GM20000 (cell line): ENCODE measurements at places on chromosomes 13 and 19.
A peak's percentile ranks its signal among the peaks of the same experiment; 100 is the strongest.

DNA sequence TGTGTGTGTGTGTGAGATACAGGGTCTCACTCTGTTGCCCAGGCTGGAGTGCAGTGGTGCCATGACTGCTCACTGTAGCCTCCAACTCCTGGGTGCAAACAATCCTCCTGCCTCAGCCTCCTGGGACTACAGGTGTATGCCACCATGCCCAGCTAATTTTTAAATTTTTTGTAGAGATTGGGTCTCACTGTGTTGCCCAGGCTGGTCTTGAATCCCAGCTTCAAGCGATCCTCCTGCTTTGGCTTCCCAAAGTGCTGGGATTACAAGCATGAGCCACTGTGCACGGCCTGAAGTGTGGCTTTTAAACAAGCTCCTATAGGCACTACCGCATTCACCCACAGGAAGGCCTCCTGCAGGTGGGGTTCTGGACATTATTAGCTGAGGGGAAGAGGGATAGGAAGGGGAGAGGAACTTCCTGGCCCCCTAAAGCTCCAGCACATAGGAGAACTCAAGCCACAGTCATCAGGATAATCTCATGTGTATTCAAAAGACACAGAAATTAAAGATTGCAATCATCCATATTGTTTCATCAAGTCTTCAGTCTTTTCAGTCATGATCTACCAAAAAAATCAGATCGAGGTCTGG is 24.8 kb upstream of the SLC46A3 start:
- DNase-seq, result no peak

GRCh38 chr13:92657565-92657964 is 569.0 kb upstream of the GPC6 start:
- DNase-seq, result no peak

DNA sequence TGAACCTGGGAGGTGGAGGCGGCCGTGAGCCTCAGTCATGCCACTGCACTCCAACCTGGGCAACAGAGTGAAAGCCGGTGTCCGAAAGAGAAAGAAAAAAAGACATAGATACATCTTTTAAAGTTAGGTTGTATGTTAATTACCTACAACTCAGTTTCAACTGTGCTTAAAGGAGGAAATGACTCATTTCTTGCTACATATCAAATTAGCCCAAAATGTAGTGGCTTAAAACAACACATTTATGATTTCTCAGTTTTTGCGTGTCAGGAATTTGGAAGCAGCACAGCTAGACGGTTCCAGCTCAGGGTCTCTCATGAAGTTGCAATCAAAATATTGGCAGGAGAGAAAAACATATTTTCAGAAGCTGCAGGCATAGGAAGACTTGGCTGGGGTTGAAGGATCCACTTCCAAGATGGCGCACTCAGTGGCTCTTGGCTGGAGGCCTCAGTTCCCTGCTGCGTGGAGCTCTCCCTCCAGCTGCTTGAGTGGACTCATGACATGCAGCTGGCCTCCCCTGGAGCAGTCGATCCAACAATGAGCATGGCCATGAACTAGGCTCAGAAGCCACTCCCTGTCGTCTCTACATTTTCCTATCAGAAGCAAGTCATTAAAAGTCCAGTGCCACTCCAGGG is 7.1 kb downstream of the LDLR start:
- DNase-seq, result peak; percentile 65

DNA sequence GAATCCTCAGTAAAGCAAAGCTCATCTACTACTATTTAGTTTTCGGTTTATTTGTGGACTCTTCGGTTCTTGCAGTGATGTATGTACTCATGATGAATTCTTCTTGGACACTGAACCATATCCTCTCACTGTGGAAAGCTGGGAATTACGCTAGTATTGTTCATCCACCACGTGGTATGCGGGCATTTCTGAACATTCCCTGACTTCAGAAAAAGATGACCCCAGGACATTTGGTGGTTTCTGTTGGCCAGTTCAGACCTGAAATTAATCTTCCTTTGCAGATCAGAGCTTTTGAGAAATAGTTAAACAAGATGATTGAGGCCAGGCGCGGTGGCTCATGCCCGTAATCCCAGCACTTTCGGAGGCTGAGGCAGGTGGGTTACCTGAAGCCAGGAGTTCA is 25.3 kb upstream of the FBN3 start:
- DNase-seq, result no peak

DNA sequence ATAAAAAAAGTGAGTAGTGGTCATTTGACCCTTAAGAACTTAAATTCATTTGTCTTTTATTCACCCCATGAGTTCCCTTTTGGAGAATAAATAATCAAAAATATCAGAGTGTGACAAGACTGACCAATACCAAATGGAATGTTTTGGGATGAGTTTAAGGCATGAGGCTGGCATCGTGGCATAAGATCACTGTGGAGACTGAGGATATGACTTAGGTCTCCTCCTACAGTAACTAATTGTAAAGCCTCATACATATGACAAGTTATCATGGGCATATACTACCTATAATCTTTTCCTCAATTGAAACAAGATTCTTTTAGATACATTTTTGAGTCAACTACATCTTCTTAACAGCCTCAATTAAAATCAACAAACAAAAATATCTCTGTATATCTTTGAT is 782.0 kb downstream of the SLITRK1 start:
- no peak for DNase-seq

- DNase-seq, result no peak
Observed at GRCh38 chr19:44876930-44877535, 14.0 kb upstream of the TOMM40 start.

GRCh38 chr13:32989290-32989667 is 26.9 kb upstream of the KL start:
- DNase-seq, result no peak
